AG20443 (cell line): ENCODE measurements at places on chromosomes 6 and 20.

- DNase-seq = peak; percentile 74
Measured at GRCh38 chr20:59835448-59836395, 97.7 kb downstream of the SYCP2 start.

- DNase-seq = peak; percentile 95
Measured at GRCh38 chr6:35318196-35319171, 20.9 kb downstream of the DEF6 start.

DNA sequence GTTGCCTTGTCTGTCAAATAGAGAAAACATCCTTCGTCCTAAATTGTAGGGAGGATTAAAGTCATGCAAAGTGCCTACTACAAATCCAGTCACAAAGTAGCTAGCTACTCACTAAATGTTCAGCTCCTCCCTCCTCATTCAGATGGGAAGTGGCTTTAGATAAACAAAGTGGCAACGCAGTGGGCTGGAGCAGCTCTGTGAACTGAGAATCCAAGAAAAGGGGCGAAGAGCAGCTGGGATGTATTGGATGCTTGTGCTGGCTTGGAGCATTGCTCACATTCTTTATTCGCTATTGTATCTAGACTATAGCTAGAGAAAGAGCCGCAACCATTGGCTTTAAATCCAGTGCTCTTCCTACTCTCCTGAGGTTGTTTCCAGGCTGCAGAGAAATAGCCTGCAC is 10.3 kb downstream of the MOG start:
- no peak for DNase-seq

- no peak for DNase-seq
Measured at GRCh38 chr6:138576313-138576712, 77.0 kb upstream of the NHSL1 start.

- DNase-seq = no peak
Measured at GRCh38 chr6:29617782-29618554, 15.0 kb downstream of the GABBR1 start.

- DNase-seq = peak; percentile 21
Measured at GRCh38 chr6:43636308-43636659, 644 bp downstream of the MAD2L1BP start.

GRCh38 chr6:166341464-166341863 is 881 bp downstream of the SFT2D1 start:
- no peak for DNase-seq

DNA sequence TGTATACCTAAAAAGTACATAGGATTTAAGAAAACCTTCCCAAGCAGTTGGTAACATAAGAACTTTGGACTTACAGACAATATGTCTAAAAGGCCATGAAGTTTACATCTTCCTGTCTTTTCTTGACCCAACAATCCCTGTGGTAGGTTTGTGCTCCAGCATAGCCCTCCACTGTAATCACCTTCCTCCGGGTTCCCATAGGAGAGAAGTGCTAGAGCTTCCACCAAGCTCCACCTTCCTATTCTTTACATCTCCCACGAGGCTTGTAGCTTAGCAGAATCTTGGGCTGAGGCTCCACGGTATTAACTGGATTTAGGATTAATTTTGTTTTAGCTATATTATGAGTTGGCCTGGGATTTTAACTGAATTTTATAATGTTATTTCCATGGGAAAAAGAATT is 23.3 kb downstream of the ADGRG6 start:
- DNase-seq = no peak

DNA sequence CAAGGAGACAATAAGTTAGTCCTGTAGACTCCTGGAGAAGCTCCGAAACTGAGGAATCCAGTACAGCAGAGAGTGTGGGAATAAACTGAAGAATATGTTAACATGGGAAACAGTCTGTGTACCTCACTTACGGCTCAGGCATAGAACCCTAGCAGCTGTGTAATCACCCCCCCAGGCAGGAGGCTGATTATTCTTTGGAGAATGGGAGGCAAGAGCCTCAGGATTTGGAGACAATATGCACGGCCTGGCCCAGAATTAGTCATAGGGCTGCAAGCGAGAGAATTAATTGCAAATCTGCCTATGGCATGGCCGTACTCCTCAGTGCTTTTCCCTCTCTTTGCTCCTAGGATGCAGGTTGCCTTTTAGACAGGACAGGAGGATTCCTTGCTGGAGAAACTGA is 27.5 kb upstream of the FYN start:
- no peak for DNase-seq

DNA sequence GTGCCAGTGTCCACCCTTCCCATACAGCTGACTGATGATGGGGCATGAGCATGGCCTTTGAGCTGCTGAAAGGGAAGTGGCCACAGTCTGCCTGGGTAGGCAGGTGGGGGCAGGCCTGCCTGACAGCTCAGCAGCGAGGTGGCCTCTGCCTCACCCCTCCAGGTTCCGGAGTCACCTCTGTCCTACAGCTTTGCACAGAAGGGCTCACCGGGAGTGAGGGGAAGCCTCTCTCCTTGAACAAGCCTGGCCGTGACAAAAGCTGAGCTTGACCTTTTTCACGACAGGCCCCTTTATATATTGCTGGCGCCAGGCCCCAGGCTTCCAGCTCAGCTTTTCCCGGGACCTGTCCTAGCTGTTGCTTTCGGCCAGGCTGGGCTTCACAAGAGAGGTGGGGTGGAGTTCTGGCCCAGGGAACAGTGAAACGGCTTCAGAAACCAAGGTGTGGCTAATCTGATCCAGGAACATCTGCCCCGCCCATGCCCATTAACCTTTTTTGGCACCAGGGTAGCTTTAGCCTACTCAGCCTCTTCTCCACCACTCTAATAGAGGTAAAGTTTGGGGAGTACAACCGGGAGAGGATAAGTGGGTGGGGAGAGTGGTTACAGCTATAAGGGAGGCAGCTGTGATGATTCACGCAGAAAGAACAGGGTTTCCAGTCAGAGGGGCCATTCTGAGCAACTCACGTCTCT is 42.9 kb downstream of the C6orf132 start:
- peak; percentile 69 for DNase-seq
